ENCODE measurements at places on chromosomes 2 and 18.
A peak's percentile ranks its signal among the peaks of the same experiment; 100 is the strongest.

DNA sequence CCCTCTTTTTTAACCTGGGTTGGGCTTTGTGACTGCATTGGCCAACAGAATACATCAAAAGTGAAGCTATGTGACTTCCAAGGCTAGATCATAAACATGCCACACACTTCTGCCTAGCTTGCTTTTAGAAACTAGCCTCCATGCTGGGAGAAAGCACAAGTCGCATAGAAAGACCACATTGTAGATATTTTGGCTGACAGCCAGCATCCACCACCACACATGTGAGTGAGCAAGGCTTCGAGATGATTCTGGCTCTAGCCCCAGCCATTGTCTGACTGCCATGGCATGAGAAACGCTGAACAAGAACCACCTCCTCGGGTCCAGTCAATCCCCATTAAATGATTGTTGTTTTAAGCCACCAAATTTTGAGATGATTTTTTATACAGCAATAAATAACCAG is 66.8 kb upstream of the STPG4 start:
- DNase-seq: peak; percentile 2

GRCh38 chr2:64220894-64221617 is 76.8 kb upstream of the PELI1 start:
- no peak for DNase-seq

DNA sequence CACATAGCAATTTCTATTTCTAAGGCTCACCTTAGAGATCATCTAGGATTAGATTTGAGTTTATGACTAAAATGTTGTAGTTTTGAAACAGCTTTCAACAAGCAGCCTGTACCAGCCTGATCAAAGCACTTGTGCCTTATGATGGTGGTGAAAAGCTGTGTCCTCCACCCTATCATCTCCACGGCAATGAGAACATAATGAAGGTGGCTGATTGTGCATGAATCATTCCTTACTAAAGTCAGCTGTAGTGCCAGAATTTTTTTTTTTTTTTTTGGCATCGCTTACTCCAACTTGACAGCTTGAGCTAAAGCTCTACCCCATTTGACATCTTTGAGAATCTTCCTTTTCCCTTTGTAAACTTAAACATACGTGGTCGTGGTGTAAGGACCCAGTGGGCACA is 86.0 kb downstream of the DCC start:
- peak; percentile 73 for DNase-seq

DNA sequence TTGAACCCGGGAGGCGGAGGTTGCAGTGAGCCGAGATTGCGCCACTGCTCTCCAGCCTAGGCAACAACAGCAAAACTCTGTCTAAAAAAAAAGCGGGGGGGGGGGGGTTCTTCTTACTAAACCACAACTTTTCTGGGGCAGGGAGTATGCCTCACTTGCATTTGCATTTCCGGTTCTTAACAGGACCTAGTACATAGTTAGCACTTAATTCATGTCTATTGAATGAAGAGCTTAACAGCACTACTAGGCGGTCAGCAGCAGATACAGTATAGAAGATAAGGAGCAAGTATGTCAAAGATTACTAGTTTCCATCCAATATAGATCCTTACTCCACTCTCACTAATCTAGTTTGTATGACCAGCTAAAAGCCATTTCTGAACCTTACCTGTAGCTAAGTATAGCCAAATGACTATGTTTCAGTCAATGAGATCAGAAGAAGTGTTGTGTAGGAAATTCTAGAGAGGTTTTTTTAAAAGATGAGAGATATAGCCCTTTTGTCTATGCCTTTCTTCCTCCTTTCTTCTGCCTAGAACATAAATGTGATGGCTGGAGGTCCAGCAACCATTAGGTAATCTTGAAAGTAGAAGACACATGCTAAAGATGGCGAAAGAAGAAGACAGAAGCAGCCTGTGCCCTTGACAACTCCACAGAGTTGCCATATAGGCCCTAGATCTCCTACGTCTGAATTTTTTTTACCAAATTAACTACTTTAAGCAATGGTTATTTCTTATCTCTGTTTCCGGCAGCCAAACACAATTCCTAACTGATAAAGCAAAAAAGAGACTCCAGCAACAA is 11.3 kb downstream of the HYCC2 start:
- no peak for DNase-seq

- no peak for DNase-seq
These were observed 401.9 kb downstream of the LNPK start for GRCh38 chr2:175599966-175600831.

DNA sequence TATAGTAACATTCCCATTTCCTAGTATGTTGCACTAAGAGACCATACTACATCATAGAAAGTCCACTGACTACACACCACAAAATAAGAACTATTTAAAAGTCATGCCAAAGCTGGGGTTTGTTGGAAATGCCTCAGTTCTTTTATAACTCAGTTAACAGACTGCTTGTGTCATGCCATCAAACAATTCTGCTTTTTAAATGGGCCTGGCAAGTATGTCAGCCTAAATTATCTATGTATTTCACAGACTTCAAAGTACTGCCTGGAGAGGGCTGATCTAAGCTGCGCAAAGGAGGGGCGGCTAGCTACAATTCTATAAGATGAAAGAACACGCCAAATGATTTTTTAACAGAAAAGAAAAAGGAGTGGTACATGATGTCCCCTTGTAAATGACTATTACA is 49.6 kb downstream of the FARSB start:
- no peak for DNase-seq

- no peak for DNase-seq
These were observed 164.2 kb downstream of the FIGN start for GRCh38 chr2:163571423-163572102.

DNA sequence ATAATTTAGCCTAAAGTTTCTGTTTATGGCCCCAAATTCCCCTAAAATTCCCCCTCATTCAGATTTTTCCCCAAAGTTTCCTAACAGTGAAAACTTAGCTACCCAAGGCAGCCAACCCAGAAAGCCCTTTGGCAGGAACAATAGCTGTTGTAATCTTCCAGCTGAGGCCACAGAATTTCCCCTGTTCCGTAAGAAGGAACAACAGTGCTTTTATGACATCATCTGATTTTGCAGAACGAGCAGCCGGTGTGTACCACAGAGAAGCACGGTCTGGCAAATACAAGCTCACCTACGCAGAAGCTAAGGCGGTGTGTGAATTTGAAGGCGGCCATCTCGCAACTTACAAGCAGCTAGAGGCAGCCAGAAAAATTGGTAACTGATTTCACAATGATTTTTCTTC is 6.3 kb downstream of the TNFAIP6 start:
- no peak for DNase-seq

GRCh38 chr2:96821113-96821675 is 5.1 kb downstream of the CNNM3 start:
- no peak for DNase-seq

- DNase-seq: no peak
These were observed 207.4 kb upstream of the SYT4 start for GRCh38 chr18:43484710-43485109.

DNA sequence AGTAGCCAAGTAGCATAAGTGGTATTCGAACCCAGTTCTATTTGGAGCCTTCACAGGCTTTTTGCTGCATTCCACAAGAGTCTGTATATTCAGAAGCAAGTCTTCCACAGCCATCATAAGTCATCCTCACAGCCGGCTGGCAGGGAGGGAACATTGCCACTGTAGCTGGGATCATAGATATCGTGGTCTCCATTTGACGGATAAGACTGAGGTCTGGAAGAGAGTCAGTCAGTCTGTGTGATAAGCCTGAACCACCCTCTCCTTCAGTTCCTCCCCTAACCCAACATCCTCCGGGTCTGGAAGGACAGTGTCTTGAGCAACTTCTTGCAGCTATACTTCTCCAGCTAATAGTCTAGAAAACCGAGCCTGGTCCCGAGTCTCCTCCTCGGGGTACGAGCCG is 17.0 kb upstream of the C1QL2 start:
- DNase-seq: no peak

- no peak for DNase-seq
These were observed 6.1 kb upstream of the DAW1 start for GRCh38 chr2:227865291-227865690.

DNA sequence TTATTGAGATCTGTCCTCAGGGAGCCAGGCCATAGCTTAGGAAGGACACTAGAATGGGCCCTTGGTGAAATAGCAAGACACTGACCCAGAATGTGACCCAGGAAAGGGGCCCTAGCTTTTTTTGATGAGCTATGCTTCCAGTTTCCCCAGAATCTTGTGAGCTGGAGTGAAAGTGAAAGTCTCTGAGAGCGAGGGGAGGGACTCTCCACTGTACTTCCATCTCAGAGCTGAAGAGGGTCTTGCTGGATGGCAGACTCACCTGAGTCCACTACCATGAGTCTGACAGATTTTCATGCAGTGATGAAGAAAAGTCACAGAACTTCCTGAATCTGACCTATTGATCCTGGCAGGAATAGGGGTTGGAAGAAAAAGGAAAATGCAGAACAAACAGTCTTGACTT is 3.1 kb downstream of the ARHGAP25 start:
- no peak for DNase-seq

GRCh38 chr2:209525331-209525730 is 101.5 kb downstream of the MAP2 start:
- DNase-seq: no peak

GRCh38 chr2:215775106-215775505 is 238.2 kb downstream of the MREG start:
- DNase-seq: no peak

DNA sequence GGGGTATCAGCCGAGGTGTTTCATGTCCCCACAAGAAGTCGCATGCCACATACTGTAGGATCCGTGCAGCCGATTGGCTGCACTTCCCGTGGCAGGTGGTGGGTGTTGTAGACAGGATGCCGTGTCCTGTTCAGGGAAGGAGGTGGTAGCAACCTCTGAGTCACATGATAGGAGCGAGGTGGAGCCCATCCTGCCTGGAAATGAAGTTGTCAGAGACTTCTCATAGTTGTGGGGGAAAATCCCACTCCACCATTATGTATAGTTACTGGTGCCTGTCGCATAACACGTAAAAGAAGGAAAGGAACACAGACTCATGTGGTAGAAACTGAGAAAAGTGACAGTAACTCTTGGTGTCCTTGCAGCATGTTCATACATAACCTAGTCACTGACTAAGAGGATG is 91.4 kb upstream of the IL1R2 start:
- DNase-seq: no peak

- no peak for DNase-seq
These were observed 54.1 kb downstream of the BAZ2B start for GRCh38 chr2:159562248-159562647.

DNA sequence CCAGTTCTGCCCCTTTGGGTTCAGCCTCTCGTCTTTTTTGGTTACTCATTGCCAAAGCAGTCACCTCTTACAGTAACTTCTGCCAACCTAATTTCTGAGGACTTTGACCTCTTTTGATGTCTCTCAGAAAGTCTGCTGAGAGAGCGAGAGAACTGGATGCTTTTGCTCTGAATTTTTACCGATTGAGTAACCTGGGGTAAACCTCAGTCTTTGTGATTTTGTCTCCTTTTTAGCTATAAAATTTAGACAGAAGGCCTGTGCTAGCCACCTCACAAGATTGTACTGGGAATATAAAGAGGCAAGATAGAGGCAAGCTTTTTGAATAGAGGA is 34.8 kb upstream of the IL1R1 start:
- no peak for DNase-seq

- no peak for DNase-seq
These were observed 79.1 kb downstream of the FAM168B start for GRCh38 chr2:131014141-131014540.

DNA sequence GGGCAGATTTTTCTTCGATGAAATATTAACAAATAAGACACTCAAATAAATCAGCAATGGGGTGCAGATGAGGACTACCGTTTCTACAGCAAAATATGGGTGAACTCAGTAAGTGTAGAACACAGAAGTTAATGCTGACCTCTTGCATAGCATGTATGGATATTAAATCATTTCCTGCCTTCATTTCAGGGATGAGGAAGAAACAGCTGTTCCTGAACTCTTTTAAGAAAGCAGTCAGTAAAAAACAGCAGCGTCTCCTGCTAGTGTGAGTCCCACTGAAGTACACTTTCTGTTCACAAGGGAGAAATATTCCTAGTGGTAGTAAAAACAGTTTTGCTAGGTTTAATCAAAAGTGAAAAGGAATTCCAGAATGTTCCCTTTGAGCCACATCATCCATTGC is 379.0 kb downstream of the ZEB2 start:
- no peak for DNase-seq

GRCh38 chr2:157283468-157283867 is 26.0 kb downstream of the GALNT5 start:
- DNase-seq: no peak

DNA sequence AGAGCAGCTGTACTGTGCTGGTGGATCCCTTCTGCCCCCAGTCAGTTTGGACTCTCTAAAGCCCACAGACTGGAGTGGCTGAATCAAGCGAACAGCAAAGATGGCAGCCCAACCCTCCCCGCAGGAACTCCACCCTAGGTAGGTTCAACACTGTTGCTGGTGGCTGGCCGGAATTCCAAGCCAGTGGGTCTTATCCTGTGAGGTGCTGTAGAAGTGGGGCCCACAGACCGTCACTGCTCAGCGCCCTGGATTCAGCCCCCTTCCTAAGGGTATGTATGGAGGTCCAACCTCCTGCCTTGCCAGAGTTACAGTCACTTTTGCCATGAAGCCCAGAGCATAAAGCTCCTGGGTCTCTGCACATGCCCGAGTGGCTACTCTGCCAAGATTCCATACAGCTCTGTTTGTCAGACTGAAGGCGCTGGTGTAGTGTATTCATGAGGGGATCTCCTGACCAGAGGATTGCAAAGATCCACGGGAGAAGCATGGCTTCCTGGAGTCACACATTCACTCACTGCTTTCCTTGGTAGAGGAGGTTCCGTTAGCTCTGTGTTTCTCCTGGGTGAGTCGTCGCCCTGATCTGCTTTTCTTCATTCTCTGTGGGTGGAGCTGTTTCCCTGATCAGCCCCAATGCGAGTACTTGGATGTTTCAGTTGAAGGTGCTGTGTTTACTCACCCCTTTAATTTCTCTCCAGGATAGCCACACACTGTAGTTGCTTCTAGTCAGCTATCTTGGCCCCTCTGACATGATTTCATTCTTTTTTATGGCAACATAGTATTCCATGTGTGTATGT is 293.6 kb upstream of the THUMPD2 start:
- no peak for DNase-seq

DNA sequence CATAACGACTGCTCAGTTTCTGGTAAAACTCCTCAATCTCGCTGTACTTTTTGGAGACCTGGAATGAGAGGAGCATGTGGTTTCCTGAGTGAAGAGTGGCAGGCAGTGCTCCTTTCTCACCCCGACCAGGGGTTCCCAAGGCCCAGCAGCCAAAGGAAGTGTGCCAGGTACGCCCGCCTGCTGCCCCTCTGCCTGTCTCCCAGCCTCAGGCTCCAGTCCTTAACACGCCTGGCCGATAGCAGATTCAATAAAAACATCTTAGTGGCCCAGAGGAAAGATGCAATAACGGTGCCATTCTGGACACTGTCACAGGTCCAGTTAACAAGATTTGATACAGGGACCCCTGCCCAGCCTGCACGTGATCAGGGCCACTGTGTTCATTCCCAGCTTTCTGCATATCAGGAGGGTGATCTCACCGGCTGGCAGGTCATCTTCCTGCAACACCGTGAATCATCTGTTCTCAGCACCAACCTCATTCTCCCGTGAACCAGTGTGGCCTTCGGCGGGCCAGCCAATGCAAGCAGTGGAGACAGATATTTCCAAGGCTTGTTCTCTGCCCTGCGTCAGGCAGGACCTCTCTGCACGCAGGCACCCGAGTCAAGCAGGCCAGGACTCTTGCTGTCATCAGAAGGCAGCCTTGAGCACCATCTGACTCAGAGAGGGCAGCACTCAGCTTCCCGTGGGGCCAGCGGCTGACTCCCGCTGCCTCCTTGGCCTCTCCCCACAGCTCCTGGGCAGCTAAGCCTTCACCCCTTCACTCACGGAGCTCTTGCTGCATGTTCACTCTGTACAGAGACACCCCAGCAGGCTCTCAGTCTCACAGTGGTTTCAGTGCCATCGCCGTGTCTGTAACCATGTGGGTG is 9.5 kb downstream of the HS1BP3 start:
- no peak for DNase-seq

GRCh38 chr2:130963849-130964793 is 127.4 kb downstream of the ARHGEF4 start:
- peak; percentile 10 for DNase-seq

Data from NCI-H1092 treated with DMSO at 0.1 percent for 48 hours (cell line).